ENCODE measurements at places on chromosomes 1 and 21. TPM values are rescaled to one million over a fixed set of nuclear protein-coding genes. Genes with fewer than 3 reads are reported as not detected.

DNA sequence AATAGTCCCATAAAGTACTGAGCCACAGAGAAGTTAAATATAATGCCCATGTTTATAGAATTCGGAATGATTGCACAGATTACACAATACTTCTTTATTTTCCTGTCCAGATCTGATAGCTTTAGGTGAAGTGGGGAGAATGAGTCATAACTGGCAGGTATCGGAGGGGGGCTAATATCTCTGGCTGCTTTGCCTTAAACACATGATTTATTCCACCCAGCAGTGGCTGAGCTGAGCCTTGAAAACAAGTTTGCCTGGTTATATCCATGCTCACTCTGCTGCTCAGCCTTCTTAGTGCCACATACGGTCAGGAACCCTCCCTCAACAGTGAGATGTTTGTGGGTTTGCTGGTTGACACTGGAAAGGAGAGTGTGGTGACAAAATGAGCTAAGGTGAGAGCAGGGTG, 119.7 kb upstream of the ZNF648 start:
- DNase-seq: no peak
- no peak overlapping the region for H3K27ac ChIP-seq
- peaks cover 12% of the 10 kb centered on the region for H3K4me1 ChIP-seq
- H3K4me3 ChIP-seq: no peak overlapping the region

DNA sequence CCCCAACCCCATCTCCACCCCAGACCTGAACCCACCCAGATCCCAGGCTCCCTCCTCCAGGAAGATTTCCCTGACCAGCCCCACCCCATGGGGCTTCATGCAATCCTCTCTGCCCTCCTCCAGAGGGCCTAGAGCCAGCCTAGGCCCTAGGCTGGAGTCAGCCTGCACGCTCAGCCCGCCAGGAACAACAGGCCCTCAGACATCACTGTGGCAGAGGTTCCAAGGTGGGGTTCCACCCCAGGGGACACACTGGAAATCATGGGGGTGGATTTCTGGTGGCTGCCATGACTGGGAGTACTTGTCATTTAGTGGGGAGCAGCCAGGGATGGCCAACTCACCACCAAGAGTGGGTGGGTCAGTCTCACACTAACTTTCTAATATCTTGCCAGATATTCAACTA, 122.0 kb downstream of the GLIS1 start:
- no peak for DNase-seq
- H3K4me1 ChIP-seq: peaks cover 11% of the 10 kb centered on the region
- H3K27ac ChIP-seq: peak overlapping the region; percentile 15
- H3K27me3 ChIP-seq: peaks cover 14% of the 10 kb centered on the region

GRCh38 chr1:30274976-30275621, 448.3 kb downstream of the MATN1 start:
- H3K27ac ChIP-seq: no peak overlapping the region
- no peak for DNase-seq
- H3K27me3 ChIP-seq: no peaks in the 10 kb centered on the region
- H3K36me3 ChIP-seq: no peaks in the 10 kb centered on the region

DNA sequence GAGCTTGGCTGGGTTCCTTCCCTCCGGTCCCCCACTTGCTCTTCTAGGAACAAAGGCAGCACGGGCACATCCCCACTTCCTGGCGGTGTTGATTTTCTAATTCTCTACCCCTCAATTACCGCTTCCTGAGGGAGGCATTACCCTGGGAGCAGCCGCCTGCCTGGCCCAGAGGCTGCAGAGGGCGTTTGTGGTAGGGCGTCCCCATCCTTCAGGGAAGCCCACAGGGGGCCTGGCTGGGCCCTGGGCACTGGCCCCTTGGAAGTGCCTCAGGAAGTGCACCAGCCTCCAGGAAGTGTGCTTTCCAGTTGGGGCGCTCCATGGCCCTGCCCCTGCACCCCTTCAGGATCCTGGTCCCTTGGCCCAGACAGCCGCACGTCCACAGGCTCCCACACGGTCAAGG, 42.1 kb upstream of the CASZ1 start:
- no peak overlapping the region for H3K4me3 ChIP-seq
- H3K4me1 ChIP-seq: no peaks in the 10 kb centered on the region
- H3K36me3 ChIP-seq: peaks cover 2% of the 10 kb centered on the region
- H3K27me3 ChIP-seq: peaks cover 52% of the 10 kb centered on the region
- no peak overlapping the region for H3K27ac ChIP-seq

DNA sequence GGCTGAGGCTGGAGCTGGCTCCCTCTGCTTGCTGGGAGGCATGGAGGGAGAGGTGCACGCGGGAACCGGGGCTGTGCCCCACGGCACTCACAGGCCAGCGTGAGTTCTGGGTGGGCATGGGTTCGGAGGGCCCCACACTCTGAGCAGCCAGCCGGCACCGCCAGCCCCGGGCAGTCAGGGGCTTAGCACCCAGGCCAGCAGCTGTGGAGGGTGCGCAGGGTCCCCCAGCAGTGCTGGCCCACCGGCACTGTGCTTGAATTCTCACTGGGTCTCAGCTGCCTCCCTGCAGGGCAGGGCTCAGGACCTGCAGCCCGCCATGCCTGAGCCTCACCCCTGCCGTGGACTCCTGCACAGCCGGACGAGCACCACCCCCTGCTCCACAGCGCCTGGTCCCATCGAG, 164.9 kb upstream of the PLD5 start:
- H3K27ac ChIP-seq: no peak overlapping the region
- DNase-seq: no peak
- no peaks in the 10 kb centered on the region for H3K36me3 ChIP-seq

DNA sequence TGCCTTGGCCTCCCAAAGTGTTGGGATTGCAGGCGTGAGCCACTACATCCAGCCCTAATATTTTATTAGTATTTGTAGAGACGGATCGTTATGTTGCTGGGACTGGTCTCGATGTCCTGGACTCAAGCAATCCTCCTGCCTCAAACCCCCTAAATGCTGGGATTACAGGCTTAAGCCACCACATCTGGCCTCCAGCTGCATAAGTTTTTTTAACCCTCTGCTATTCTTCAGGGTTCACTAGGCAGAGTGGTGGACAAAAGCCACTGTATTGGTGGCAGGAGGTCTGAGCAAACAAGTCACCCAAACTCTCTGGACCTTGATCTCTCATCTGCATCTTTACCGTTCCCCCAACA, 10.1 kb upstream of the CLIC4 start:
- H3K27ac ChIP-seq: peak overlapping the region; percentile 79
- DNase-seq: no peak
- H3K27me3 ChIP-seq: peaks cover 2% of the 10 kb centered on the region
- H3K36me3 ChIP-seq: no peaks in the 10 kb centered on the region

GRCh38 chr1:170749549-170749948, 85.6 kb downstream of the PRRX1 start:
- no peak overlapping the region for H3K27ac ChIP-seq
- H3K4me1 ChIP-seq: no peaks in the 10 kb centered on the region
- DNase-seq: no peak
- H3K36me3 ChIP-seq: no peaks in the 10 kb centered on the region
- H3K27me3 ChIP-seq: 0 out of 2 replicates have a peak, but pooled peaks cover 3% of the 10 kb centered on the region
- no peak overlapping the region for H3K4me3 ChIP-seq

DNA sequence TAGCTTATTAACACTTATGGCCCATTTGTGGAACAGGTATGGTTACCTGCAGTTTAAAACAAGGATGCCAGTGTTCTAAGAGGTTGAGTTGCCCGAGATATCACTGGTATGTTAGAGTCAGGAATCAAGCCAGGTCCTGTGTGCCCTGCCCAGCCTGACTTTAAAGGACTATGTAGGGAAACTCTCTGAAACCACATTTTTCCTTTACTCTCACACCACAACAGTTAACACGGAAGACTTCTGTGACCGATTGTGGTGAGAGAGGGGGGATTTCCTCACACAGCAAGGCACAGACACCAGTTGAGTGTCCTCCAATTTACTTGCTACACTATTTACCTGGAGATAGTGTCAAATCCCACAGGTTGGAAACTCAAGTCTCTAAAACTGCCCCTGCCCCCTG, 47.8 kb downstream of the UCK2 start:
- H3K27me3 ChIP-seq: no peaks in the 10 kb centered on the region
- H3K36me3 ChIP-seq: peaks cover 37% of the 10 kb centered on the region
- DNase-seq: no peak
- H3K4me1 ChIP-seq: peaks cover 10% of the 10 kb centered on the region
- H3K4me3 ChIP-seq: no peak overlapping the region

GRCh38 chr1:16122916-16123315, 33.0 kb downstream of the EPHA2 start:
- peaks cover 50% of the 10 kb centered on the region for H3K4me1 ChIP-seq
- H3K27me3 ChIP-seq: peaks cover 29% of the 10 kb centered on the region
- peak; percentile 64 for DNase-seq
- peaks cover 31% of the 10 kb centered on the region for H3K36me3 ChIP-seq
- peak overlapping the region; percentile 75 for H3K27ac ChIP-seq
- H3K4me3 ChIP-seq: peak overlapping the region; percentile 61

DNA sequence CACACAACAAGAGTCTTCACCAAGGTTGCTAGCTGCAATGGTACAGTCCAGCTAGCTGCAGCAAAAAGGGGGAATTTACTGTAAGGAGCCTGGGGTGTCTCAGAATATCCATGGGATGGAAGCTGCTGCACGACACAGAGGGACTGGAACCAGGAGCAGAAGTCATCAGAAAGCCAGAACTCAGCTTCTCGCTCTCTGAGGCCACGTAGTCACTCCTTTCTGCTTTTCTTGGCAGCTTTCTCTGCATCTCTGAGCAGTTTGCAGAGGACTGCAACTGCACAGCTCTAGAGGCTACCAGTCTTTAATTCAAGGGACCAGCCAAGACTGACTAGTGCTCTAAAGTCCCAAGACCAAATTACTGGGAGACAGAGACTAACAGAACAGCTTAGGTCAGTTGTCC, 27.0 kb upstream of the IL10 start:
- H3K4me3 ChIP-seq: no peak overlapping the region
- H3K27me3 ChIP-seq: peaks cover 3% of the 10 kb centered on the region
- no peaks in the 10 kb centered on the region for H3K36me3 ChIP-seq
- peaks cover 37% of the 10 kb centered on the region for H3K4me1 ChIP-seq
- no peak for DNase-seq

DNA sequence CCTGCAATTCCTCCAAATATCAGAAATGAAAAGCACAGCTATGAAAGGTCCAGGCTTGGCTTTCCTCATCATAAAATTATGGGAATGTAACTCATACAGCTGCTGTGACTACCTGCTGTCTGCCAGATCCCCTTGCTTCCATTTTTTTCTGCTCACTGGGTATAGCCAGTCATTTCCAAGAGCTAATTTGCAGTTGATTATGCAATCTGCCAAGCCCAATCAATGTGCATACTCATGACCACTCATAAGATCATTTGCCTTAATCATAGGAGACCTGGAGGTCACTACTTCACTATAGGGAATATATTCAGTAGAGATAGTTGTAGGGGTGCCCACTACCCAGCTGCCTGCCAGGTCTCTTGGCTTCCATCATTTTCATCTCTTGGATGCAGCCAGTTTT, 417.7 kb upstream of the ZRANB2 start:
- no peaks in the 10 kb centered on the region for H3K27me3 ChIP-seq
- no peak overlapping the region for H3K27ac ChIP-seq
- peaks cover 26% of the 10 kb centered on the region for H3K4me1 ChIP-seq
- DNase-seq: no peak
- no peak overlapping the region for H3K4me3 ChIP-seq

DNA sequence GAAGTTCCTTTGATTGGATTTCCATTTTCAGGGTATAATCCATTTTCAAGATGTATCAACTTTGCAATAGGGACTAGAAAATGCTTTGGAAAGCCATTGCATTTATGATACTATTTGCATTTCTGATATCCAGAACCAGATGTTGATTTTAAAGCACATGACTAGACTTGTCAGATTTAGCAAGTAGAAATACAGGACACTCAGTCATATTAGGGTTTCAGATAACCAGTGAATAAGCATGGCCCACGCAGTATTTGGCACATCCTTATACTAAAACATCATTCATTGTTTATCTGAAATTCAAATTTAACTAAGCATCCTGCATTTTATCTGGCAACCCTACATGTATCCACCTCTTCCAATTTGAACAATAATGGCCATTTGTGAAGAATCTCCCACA, 113.3 kb upstream of the DPT start:
- no peak overlapping the region for H3K4me3 ChIP-seq
- H3K27ac ChIP-seq: no peak overlapping the region
- no peak for DNase-seq
- no peaks in the 10 kb centered on the region for H3K27me3 ChIP-seq

FAM72C gene
- total RNA-seq: 1.7 TPM

DNA sequence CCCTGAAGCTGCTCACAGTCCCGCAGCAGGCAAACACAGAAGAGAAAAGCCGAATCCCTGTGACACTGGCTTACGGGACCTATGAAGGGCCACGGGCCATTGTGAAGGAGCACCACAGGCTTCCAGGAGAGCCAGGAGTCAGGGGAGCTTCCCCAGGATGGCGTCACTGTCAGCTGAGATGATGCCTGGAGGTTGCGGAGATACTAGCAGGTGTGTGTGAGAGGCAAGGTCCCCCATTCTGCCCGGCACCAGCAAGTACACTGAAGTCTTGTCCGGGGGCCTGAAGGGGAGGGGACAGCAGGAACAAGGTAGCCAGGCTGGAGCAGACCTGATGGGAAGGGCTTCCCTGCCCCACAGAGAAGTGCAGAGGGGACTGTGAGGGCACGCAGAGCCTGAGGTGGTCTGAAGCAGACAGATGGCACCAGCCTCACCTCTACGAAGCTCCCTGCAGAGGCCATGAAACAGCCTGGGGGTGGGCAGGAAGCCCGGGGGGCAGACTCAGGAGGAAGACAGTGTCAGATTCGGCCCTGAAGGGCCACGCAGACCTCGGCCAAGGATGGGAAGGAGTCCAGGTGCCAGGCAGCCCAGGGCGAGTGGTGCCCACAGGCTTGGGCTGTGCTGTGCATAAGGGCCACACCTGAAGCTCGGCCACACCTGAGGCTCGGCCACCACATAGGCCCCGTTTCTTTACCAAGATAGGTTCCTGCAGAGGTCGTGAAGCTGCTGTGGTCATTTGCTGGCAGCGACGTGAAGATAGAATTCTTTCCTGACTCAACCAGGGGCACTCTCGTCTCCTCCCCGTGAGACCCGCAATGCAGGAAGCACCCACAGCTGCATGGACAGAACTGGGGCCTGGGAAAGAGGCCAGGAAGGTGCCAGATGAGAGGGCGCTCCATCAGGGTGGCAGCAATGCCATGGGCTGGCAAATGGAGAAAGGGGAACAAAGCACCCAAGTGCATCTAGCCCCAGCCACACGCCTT, 10.1 kb downstream of the TCP10L start:
- peaks cover 33% of the 10 kb centered on the region for H3K27me3 ChIP-seq
- H3K4me1 ChIP-seq: peaks cover 8% of the 10 kb centered on the region
- DNase-seq: no peak
- H3K27ac ChIP-seq: no peak overlapping the region
- H3K36me3 ChIP-seq: no peaks in the 10 kb centered on the region

SMPDL3B gene
- total RNA-seq: not detected

DNA sequence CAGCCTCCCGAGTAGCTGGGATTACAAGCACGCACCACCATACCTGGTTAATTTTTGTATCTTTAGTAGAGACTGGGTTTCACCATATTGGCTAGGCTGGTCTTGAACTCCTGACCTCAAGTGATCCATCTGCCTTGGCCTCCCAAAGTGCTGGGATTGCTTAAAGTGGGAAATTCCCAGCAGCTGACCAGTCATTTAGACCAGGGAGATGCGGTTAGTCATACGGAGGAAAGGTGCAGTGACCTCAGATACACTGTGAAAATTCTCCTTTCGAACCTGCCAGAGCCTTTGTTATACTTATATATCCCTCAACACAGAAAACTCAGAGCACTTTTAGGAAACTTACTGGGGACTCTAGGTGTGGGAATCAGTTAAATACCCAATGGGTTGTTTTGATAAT, 39.6 kb downstream of the MAP10 start:
- DNase-seq: no peak
- H3K36me3 ChIP-seq: 0 out of 2 replicates have a peak, but pooled peaks cover 4% of the 10 kb centered on the region
- H3K27ac ChIP-seq: no peak overlapping the region
- no peak overlapping the region for H3K4me3 ChIP-seq
- H3K27me3 ChIP-seq: no peaks in the 10 kb centered on the region

NLRP3 gene
- total RNA-seq: 4.3 TPM
